ENCODE measurements at places on chromosomes 2 and 18.
A peak's percentile ranks its signal among the peaks of the same experiment; 100 is the strongest.

GRCh38 chr2:44100351-44100750 is 68.3 kb upstream of the PPM1B start:
- peak; percentile 35 for DNase-seq

GRCh38 chr18:58452454-58453166 is 176.3 kb downstream of the ALPK2 start:
- no peak for DNase-seq

DNA sequence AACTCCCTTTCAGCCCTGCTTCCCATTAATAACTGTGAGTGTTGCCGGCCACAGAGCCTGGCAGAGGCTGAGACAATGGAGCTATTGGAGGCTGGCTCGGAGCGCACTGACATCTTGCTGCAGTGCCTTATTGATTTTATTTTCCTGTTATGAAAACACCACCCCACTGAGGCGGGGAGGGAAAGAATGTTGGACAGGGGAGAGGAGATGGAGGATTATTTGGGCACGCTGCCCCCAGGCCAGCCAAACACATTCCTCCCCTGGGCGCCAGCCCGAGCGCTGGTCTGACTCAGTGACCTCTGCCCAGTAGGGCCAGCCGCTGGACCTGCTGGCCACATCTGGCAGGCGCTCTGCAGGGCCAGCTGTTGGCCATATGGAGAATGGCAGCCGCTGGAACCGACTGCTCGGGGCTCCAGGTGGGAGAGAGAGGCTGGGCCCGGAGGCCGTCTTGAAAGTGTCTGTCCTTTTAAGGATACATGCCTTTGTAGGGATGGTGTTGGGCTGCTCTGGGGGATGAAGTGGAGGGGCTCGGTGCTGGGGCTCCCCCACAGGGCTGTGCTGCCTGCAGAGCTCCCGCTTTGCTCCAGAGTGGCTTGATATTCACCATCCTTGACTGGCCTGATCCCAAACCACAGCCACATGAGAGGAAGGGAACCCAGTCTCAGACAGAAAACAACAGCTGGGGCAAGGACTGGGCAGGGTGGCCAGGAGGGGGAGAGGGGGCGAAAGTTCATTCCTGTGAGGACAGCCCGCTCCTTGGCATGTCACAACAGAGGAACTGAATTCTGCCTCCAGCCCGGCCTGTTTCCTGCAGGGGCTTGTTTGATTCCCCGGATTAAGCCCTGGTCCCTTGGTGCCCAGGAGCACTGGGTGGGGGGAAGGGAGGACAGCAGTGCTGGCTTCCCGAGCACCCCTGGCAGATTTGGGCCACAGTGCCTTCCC is 179.0 kb downstream of the KLHL29 start:
- DNase-seq, result no peak

DNA sequence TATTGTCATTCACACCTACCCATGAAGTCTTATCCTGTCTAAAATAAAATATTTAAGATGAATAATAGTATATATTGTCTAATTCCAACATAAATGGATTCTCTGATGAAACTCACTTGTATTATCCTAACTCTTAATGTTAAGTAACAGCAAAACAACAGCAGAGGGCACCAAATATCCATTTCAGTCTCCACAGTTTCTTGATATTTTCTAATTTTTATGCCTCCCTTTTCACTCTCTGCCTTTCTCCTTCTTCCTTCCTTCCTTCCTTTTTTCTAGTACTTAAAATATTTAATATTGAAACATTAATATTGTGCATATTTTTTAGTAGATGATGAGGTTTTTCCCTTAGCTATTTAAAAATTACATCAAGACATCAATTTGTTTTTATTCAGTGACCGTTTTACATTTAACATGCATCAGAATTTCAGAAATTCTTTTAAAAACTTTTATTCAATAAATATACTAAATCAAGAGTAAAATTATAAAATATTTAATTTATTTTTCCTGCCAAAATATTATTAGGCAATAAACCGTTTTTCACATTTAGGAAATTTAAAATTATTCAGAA is 97.6 kb downstream of the WDR7 start:
- no peak for DNase-seq

DNA sequence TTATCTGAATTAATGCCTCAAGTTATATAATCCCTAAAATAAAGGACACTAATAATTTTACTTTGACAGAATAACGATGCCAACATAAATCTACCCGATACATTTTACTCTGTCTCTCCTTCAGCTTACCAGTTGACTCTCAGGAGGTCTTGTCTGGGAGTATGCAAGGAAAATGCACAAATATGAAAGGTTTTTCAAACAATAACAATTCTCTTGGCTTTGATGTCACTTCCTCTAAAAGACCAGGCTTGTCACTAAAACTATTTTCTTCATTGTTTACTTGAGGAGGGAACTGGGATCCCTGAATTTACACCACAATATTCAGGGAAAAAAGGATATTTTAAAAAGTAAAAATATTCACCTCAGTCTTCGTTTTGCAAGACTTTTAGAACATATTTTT is 97.2 kb downstream of the SOS1 start:
- DNase-seq, result no peak

Measured in T-helper 2 cell (primary cell).